ENCODE measurements at places on chromosomes 7 and 10.

DNA sequence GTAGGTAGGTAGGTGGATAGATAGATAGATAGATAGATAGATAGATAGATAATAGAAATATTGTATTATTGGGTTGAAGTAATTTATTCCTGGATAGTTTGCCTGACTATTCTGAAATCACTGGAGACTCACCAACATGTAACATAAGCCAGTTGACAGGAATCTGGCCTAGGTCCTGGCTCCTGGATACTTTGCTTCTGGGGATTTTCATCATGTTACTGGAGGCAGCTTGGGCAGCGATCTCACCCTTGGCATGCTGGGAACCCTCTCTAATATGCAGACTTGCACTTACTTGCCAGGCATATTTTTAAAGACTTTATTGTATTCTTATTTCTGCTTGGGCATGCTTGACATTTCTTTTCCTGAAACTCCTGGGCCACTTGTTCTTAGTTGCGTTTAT, 709.1 kb upstream of the FZD8 start:
- no peak for DNase-seq

- no peak for DNase-seq
Measured at GRCh38 chr7:158662610-158663427, 41.8 kb downstream of the NCAPG2 start.

DNA sequence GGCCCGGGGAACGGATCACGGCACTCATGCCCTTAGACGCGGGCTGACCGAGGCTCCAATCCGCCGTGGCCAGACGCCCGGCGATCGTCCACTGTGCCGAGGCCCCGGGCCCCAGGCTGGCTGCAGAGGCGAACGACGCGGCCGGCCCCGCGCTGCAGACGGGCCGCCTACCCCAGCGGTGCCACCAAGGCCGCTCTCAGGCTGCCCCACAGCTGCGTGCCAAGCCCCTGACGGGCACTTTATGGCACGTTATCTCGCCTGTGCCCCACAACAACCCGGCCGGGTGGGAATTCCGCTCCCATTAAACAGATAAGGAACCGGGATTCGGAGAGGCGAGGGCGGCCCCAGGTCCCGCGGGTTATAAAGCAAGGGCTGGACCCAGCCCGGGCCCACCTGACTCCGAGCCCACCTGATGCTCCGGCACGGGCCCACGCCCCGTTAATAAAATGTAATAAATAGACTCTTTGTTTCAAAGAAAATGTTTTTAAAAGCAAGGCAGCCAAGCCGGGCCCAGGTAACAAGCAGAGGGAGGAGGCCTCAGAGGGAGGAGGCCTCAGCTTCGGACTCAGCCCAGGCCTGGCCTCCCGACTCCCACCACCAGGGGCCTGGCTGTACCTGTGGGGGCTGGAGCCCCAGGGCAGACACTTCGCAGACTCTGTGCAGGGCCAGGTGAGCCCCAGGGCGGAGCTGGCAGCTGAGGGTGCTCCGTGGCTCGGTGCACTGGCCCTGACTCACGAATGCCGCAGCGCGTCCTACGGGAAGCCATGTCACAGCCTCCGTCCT, 79.7 kb downstream of the FOXL3 start:
- DNase-seq = no peak

DNA sequence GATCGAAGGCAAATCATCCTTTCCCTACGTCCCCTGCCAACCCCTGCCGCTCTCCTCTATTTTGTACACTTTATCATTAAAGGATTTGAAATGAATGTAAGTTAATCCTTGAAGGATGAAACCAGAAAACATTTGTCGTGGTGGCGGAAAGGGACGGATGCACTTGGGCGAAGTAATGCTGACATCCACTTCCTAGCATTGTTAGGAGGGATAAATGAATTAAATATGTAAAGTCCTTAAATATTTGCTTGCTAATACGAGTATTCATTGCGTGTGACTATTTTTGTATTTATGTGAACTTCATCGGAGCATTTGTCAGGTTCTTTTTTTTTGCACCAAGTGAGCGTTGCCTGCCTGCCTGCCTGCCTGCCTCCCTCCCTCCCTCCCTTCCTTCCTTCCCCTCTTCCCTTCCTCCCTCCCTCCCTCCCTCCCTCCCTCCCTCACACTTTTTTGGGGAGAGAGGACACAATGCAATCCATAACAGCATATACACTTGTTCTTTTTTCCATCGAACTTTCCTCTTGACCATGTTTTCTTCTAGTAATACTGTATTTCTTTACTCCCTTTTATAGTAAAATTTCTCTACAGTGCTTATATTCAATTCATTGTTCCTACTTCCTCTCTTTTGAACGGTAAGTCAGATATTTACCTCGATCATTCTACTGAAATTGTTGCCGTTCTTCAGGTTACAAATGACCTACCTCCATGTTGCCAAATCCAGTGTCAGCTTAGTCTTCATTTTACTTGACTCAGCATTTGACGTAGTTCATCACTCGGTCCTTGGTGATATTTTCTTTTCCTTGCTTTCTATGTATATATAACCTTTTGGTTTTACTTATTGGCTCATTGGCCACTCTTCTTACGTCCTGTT, 831 bp downstream of the CCDC7 start:
- no peak for DNase-seq

- DNase-seq = no peak
Measured at GRCh38 chr7:91264924-91265681, 870 bp downstream of the FZD1 start.

DNA sequence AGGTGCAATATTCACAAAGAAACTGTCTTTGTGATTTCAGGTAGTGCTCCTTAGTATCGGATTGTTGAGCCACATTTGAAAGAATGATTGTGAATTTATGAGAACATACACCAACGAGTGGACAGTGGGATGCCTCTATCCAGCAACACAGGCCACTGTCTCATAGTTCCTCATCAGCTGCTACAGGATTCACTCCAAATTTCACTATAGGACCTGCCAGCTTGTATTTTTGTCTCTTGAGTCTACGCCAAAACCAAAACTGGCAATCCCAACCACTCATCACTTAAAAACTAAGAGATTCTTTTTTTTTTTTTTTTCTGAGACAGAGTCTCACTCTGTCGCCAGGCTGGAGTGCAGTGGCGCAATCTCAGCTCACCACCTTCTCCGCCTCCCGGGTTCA, 964.5 kb downstream of the CNTNAP2 start:
- no peak for DNase-seq

DNA sequence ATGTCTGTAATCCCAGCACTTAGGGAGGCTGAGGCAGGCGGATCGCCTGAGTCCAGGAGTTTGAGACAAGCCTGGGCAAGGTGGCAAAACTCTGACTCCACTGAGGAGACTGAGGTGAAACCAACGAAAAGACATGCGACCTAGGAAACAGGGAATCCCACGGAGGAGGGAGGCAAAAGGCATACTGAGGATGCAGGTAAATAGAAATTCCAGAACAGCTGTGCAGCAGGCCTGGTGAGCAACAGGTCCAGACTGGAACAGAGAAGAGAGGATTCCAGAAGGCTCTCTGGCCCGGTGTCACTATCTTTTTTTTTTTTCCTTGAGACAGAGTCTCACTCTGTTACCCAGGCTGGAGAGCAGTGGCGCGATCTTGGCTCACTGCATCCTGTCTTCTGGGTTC, 7.3 kb downstream of the KLRG2 start:
- DNase-seq = no peak
